ENCODE measurements at places on chromosomes 13 and 19. TPM values are rescaled to one million over a fixed set of nuclear protein-coding genes. Genes with fewer than 3 reads are reported as not detected.
A peak's percentile ranks its signal among the peaks of the same experiment; 100 is the strongest.

Gene FUT2
- total RNA-seq = not detected

Gene SYCN
- not detected for total RNA-seq

Gene MISP
- not detected for total RNA-seq

Gene ZNF99
- not detected for total RNA-seq

Gene SHD
- total RNA-seq = not detected

Gene KASH5
- not detected for total RNA-seq

Gene CTXN1
- total RNA-seq = 0.56 TPM

Gene SRRM5
- total RNA-seq = not detected

Gene MATK
- total RNA-seq = not detected

- no peak for DNase-seq
Observed at GRCh38 chr13:21463424-21463823, 4.3 kb upstream of the ZDHHC20 start.

- no peak for DNase-seq
Observed at GRCh38 chr19:49932731-49933131, 3.4 kb upstream of the NUP62 start.

GRCh38 chr19:49988433-49988832 lies 27.5 kb upstream of the SIGLEC11 start:
- peak; percentile 83 for DNase-seq

GRCh38 chr19:1315470-1316166 lies 29.9 kb downstream of the EFNA2 start:
- peak; percentile 25 for DNase-seq

DNA sequence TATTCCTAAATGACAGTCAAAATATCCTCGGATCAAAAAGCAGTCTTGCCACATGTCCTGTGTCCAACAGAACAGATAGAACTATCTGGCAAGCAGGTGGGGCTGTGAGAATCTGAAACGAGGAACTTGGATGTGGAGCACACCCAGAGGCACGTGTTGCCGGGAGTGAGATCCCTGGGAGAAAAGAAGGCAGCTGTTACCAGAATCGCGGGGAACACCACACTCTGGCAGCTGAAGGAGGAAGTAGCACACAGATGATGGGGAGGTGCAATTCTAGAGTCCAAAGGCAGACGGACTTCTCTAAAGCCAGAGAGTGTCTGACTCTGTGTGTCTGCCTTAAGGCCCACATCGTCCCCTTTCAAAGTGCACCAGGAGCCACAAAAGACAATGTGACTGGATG lies 22.3 kb downstream of the SLC7A1 start:
- peak; percentile 39 for DNase-seq

DNA sequence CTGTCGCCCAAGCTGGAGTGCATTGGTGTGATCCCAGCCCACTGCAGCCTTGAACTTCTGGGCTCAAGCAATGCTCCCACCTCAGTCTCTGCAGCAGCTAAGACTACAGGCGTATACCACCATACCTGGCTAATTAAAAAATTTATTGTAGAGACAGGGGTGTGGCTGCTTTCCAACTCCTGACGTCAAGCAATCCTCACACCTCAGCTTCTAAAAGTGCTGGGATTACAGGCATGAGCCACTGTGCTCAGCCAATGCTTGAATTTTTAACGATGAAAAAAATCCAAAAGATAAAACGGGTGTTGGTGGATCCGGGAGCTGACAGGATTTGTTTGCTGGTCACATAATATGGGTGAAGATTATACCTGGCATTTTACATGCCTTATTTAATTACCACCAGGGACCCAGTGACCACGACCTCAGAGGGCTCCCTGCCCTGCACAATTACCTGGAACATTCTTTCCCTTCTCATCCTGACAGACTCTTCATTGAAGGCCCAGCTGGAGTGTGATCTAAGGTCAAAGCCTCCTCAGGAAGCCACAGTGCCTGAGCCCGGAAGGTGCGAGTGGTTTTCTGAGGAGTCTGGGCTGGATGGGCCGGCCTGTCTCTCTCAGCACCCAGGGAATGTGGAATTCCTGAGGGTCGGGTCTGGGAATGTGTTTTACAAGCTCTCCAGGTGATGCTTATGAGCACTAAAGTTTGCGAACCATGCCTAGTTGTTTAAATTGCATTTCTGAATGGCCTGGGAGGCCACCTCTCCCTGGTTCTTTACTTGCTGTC lies 193.3 kb downstream of the USP12 start:
- DNase-seq = no peak

GRCh38 chr19:50492303-50493052 lies 15.8 kb upstream of the GARIN5A start:
- DNase-seq = no peak

DNA sequence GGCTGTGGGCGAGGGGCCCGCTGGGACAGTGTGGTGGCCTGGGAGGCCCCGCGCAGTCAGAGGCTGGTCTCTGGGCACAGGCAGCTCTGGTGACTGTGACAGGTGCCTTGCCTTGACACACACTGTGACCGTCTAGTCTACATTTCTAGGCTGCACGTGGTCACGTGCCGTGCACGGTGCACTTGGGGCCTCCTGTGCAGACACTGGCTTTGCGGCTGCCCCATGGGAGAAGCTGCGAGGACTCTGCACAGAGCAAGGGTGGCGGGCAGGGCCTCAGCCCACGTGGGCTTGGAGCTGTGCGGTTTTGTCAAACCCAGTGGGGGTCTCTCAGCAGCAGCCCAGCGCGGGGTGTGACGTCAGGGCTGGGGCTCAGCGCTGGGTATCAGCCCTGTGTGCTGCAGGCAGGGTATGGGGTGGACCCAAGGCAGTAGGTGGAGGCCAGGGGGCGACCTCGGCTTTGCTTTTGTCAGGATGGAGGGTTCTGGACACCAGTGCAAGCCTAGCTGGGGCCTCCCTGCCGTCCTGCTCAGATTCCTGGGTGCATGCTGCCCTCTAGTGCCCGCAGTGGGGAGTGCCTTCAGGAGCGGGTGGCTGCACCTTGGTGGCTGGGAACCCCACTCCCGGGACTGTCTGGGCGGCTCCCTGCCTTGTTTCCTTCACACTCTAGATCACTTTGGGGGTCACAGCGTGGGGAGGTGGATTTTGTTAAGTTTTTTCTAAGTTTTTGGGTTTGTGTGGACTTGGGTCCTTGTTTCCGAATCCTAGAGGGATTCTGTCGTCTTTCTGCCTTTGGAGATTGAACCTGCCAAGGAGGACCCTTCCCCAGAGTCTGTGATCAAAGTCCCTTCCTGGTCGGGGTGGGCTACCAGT lies 62.6 kb downstream of the KDM4B start:
- peak; percentile 65 for DNase-seq

DNA sequence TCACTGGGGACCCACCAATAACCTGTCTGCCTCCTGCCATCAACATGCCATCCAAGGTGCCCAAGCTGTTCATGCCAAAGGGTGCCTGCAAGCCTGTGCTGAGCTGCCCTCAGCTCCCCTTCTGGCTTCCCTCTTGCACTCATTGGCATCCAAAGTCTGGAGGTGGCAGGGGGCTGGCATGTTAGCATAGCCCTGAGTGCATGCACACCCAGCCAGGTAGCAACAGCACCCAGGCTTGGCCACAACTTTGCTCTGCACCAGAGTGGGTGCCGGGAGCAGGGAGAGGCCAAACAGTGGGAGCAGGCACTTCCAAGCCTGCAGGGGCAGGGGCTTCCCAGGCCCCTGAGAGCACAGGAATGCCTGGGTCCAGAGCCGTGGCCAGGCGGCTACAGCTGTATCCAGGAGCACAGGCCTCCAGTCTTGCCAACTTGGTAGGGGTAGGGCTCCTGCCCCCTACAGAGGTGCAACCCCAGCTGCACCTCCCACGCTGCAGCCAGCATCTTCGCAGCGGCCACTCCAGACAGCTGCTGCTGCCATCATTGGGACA lies 26.1 kb upstream of the TBC1D4 start:
- DNase-seq = no peak

DNA sequence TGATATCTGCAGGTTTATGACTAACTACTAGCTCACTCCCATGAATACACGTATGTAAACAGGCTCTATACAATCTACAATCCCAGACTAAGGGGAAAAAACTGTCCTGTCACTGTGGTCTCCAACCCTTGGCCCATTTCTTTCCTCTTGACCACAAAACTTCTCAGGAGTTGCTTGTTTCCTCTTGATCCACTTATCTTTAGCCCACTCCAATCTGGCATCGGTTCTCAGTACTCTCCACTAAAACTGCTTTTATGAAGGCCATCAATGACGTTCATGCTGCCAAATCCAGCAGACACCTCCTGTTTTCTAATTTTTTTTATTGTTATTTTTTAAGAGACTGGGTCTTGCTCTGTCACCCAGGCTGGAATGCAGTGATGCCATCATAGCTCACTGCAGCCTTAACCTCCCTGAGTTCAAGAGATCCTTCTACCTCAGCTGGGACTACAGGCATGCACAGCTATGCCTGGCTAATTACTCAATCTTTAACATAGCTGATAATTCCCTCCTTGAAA lies 31.9 kb upstream of the USPL1 start:
- DNase-seq = peak; percentile 93

DNA sequence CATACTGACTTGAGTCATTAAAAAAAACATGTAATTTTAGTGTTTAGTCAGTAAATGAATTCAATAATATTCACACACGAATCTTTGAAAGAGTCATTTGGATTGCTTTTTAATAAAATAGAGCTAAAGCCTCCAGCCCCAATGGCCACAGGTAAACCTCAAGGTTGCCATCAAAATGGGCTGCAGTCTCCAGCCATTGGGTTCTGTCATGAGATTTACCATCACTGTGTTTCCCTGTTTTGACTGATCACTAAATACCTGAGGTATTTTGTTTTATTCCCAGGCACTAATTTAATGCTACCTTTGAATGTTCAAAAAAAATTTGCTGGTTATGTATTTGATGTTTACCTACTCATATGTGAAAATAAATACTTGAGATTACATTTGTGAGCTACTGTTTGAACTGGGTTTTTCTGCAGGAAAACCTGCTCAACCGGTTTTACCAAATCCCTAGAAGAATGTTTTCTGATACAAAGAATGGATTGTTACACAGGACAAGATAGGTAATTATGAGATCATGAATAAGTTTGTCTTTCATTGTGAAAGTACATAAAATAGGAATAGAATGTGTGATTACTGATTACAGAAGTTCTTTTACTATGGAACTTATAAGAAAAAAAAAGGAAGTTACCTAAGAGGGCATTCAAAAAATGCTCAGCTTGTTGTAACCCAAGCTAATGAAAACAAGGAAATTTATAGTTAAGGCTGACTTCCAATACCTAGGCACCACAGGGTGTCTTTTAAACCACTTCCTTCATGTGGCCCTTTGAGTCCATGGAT lies 391.3 kb downstream of the EFNB2 start:
- DNase-seq = no peak

DNA sequence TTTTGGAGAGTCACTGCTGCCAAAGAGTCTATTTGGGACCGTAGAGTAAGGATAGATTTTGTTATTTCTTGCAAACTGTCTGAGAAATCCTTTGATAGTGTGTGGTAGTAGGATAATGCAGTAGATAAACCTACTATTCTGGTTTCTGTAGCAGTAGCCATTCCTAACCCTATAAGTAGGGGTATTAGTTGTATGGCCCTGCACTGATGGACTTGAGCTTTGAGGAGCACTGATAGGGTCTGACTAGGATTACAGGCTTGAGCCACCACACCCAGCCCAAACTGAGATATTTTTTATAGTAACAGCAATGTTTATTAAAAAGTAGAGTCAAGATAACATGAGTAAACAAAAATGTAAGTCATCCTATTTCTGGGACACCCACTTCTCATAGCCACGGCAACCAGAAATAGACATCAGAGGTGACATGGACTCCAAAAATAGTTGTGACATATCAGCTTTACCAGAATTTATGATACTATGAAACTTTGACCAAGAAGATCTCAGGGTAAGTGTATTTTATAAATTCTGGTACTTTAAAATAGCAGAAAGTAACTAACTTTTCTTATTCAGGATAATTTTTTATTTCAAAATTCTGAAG lies 479.1 kb downstream of the SUCLA2 start:
- DNase-seq = peak; percentile 12

- DNase-seq = peak; percentile 6
Observed at GRCh38 chr13:64083396-64083795, 2667.7 kb upstream of the PCDH20 start.

GRCh38 chr19:41530761-41531301 lies 45.1 kb upstream of the CEACAM21 start:
- DNase-seq = no peak

GRCh38 chr13:33351319-33351718 lies 65.8 kb upstream of the STARD13 start:
- peak; percentile 64 for DNase-seq

- DNase-seq = no peak
Observed at GRCh38 chr13:25699056-25699455, 327.3 kb downstream of the ATP8A2 start.

DNA sequence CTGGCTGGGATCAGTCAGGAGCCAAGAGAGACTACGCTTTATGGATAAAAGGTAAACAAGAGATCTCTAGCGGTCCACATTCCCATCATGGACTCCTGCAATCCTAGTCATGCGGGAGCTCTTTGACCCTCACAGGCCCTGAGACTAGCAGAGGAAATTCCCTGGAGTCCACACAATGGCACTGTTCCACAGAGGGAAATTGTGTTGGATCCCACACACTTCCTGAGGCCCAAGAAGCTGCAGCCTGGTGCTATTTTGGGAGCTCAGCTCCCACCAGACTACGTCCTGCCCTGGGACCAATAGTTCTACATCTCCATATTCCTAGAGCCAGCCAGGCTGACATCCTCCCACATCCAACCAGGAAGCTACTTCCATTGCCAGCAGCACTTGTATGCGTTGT lies 2358.4 kb downstream of the PCDH9 start:
- DNase-seq = no peak
